A549 (cell line): ENCODE measurements at places on chromosomes 11 and 22.

GRCh38 chr11:30561691-30562415 lies 24.3 kb downstream of the MPPED2 start:
- DNase-seq, result no peak

- DNase-seq, result no peak
These were observed 234.7 kb downstream of the BRD1 start for GRCh38 chr22:49592780-49593501.

- no peak for DNase-seq
These were observed 12.4 kb downstream of the C11orf24 start for GRCh38 chr11:68259122-68259959.

DNA sequence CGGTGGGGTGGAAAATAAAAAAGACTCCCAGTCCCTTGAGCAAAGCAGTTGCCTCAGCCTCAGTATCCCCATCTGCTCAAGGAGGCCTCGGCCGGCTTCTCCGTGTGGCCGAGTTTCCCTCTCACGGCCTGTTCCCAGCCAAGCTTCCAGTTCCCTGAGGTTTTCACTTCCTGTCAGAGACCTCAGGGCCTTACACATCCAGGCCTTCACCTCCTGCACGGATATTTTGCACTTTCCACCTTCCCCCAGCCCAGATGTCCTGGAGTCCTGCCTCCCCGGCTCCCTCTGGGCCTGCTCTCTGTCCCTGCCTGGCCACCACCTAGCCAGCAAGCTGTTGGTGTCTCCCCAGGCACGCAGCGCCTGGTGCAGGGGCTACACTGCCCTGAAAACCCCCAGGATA lies 41.1 kb upstream of the CD82 start:
- DNase-seq, result no peak

GRCh38 chr11:46367244-46367915 lies 14.1 kb upstream of the MDK start:
- DNase-seq, result no peak

- DNase-seq, result no peak
These were observed 203.4 kb downstream of the FAM76B start for GRCh38 chr11:95586155-95586554.
